ENCODE measurements at places on chromosomes 2 and 18.

DNA sequence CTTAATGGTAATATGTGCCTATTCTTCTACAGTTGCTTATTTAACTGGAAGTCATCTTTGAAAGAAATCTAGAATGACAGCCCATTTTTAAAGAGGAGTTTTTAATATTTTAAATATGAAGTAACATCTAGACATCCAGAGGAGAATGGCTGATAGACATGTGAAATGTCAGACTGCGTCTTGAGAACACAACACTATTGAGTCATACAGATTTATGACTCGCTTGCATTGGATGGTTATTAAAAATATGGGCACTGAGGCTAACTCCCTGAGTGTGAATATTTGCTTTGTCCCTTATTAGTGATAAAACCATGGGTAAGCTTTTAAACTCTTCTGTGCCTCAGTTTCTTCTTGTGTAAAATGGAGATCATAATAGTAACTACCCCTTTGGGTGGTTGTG is 22.9 kb downstream of the TDRD15 start:
- DNase-seq = no peak

DNA sequence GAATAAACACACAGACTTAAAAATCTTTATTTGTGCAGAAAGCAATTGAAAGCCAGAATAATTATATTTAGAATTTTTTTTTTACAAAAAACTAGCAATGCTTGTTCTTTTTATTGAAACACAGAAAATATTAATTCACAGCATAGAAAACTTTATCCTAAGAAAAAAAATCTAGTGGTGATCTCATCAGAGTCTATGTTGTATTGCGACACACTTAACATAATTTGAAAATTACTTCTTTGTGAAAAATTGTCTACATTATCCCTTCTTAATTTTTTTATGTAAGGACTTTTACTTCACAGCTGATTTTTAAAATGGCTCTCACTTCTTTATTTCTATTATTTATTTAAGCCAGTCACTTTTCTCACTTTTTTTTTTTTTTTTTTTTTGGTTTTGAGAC is 103.4 kb downstream of the LDLRAD4 start:
- peak; percentile 17 for DNase-seq

DNA sequence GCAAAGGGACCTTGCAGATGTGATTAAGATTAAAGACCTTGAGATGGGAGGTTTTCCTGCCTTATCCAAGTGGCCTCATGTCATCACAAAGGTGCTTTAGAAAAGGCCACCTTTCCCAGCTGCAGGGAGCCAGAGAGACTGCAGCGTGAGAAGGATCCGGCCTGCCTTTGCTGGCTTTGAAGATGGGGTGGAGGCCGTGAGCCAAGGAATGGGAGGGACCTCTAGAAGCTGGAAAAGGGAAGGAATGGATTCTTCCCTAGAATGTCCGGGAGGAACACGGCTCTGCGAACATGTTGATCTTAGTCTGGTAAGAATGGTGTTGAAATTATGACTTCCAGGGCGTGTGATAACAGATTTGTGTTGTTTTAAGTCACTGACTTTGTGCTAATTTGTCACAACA is 39.9 kb upstream of the CREG2 start:
- no peak for DNase-seq

DNA sequence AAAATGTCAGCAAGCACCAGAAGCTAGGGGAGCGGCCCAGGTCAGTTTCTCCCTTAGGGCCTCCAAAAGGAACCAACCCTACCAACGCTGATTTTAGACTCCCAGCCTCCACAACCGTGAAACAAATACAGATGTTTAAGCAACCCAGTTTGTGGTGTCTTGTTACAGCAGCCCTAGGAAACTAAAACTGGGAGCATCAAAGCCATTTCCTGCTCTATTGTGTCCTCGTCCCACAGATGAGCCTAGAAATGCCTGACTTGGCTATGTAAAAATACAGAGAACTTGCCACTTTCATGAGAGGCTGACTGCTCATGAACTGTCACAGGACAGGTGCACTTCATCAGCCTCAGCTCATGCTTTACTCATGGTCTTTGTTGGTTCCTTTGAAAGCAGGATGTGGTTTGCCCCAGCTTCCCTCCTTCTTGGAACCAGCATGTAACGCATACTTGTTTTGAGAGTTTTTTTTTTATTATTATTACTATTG is 97.6 kb upstream of the SLC39A10 start:
- peak; percentile 67 for DNase-seq

DNA sequence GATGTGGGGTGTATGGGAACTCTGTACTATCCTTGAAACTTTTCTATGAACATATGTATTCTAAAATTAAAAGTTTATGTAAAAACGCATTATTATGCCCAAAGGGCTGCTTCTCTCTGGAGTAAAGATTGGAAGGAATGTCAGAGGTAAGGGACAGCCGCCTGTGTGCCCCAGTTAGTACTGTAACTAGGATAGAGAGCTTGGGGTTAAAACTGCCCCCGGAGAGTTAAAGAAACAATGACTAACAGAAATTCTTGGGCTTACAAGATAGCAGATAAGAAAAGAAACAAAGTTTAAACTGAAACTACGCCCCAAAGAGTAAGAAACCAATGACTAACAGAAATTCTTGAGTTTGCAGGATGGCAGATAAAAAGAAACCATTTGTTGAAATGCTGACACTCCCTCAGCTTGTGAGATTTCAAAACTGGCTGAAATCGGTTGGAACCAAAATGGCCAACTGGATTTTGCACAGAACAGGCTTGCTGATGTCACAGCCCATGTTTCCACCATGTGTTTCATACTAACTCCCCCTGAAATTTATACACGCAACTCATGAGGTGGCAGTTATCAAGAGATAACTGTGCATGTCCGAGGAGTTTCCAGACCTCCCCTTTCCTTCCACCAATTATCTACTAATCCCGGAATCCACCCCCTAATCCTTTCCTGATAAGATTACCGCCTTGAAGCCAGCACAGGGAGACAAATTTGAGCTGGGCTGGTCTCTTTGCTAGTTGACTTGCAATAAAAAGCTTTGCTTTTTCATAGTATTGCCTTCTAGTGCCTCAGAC is 8.7 kb upstream of the TXNDC2 start:
- peak; percentile 16 for DNase-seq

GRCh38 chr2:177396703-177397460 is 4.3 kb downstream of the AGPS start:
- DNase-seq = peak; percentile 29

DNA sequence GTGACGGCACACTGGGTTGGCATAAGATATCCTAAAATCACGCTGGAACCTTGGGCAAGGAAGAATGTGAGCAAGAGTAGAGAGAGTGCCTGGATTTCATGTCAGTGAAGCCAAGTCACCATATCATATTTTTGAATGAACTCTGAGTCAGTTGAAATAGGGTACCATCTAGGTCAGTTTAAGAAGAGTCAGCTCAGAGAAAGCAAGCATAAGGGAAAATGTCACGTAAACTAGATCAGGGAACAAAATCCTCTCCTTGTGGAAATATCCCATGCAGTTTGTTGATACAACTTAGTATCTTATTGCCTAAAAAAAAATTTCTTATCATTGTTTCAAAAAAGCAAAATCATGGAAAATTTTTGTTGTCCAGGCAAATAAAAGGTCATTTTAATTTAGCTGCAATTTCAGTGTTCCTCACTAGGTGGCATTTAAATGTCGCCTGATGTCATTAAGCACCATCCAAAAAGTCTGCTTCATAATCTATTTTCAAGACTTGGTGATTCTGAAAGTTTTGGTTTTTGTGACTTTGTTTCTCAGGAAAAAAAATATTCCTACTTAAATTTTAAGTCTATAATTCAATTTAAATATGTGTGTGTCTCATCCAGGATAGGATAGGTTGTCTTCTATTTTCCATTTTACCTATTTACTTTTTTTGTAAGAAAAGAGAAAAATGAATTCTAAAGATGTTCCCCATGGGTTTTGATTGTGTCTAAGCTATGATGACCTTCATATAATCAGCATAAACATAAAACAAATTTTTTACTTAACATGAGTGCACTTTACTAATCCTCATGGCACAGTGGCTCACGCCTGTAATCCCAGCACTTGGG is 19.6 kb downstream of the RSAD2 start:
- peak; percentile 48 for DNase-seq

DNA sequence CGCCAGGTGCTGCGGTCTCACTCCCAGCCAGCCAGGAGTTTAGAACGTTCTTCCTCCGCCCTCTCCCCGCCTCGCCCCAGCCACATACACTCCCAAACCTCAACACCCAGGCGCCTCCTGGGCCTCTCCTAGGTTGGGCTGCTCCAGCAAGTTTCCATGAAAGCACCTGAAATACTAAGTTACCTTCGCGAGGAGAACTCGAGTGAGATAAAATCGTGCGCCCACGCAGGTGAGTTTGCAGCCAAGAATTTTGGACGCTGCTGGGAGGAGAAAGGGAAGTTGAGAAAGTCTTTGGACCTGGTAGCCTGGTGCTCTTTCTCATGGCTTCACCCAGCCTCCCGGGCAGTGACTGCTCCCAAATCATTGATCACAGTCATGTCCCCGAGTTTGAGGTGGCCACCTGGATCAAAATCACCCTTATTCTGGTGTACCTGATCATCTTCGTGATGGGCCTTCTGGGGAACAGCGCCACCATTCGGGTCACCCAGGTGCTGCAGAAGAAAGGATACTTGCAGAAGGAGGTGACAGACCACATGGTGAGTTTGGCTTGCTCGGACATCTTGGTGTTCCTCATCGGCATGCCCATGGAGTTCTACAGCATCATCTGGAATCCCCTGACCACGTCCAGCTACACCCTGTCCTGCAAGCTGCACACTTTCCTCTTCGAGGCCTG is at the start of gene GPR39:
TSS of gene GPR39 (plus strand) at position 83 of the 673 bp plus-strand sequence.
- DNase-seq = no peak

DNA sequence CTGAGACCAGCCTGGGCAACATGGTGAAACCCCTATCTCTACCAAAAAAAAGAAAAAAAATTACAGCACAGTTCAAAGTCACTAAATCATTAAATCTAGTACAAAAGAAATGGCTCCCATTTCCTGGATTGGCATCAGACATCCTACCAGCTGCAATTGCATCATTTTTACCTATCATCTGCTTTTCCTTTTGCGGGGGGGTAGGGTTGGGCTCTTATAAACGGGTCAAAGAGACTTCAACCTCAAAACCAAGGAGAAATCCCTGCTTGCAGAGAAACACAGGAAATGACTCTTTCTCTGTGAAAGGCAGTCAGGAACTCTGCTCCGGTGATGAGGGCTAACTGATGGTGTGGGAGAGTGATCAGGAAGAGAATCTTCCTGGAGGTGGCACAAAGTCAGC is 45.3 kb upstream of the RFX8 start:
- DNase-seq = no peak

GRCh38 chr2:230634146-230634545 is 78.5 kb upstream of the CAB39 start:
- no peak for DNase-seq

- DNase-seq = no peak
Observed at GRCh38 chr2:56707650-56708049, 523.9 kb downstream of the CCDC85A start.

DNA sequence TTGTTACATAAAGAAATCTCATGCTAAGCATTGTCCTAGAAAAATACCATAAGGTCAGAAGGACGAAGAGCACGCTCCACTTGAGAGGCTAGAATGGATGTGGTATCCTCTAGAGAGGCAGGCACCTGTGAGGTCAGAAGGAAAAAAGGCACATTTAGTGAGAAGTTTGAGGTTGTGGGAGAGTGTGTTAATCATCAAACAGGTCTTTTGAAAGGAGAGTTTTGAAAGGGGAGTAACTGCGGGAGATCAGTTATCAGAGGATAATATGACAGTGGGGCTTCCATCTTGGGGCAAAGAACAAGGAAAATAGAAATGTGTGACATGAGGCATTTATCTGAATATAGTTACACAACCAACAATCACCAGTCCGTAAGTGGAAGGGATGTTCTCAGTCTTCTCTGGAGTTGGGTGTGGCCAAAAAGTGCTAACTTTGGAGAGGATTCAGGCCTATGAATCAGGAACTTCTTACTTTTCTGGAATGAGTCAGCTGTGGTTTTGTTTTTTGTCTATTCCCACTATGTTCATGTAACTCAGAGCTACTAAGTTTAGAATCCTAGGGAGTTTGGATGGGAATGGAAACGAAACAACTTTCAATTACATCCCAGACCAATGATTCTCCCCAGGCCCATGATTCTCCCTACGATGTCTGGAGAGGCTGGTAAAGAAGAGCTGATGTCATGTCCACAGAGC is 451.4 kb upstream of the ST6GAL2 start:
- DNase-seq = no peak

DNA sequence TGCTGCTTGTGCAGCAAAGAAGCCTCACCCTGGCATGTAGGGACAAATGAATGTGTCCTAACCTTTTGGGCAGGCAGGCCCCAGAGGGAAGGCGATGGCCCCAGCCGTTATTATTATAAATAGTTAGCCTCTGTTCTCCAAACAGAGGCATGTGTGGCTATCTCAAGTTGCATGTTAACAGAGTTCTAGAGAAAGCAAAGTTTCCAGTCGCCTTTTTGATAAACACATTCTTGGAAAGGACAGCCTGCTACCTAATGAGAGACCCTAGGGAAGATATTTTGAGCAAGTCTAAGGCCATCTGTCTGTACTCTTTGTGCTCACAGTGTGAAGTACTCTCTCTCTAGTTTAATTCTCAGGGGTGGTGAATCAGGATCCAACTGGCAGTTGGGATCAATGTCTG is 97.4 kb upstream of the FHL2 start:
- DNase-seq = no peak

DNA sequence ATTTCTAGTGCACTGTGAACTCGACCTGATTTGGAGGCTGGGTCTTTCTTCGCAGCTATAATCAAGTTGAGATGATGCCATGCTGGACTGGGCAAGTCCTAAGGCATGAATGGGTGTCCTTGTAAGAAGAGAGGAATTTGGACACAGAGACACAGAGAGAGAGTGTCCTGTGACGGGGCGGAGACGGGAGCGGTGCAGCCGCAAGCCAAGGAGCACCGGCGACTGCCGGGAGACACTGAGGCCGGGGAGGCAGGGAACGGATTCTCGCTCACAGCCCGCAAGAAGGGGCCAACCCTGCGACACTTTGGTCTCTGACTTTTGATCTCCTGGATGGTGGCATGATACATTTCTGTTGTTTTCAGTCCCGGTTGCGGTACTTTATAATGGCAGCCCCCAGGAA is 22.4 kb upstream of the MBP start:
- DNase-seq = no peak
